Activated naive CD4-positive, alpha-beta T cell treated with anti-CD3 and anti-CD28 coated beads for 36 hours (primary cell): ENCODE measurements at places on chromosomes 3 and 15. TPM values are rescaled to one million over a fixed set of nuclear protein-coding genes. Genes with fewer than 3 reads are reported as not detected.

Gene CCRL2
- 0.81 TPM for total RNA-seq

Gene CACNA2D2
- total RNA-seq, result 0.95 TPM

DNA sequence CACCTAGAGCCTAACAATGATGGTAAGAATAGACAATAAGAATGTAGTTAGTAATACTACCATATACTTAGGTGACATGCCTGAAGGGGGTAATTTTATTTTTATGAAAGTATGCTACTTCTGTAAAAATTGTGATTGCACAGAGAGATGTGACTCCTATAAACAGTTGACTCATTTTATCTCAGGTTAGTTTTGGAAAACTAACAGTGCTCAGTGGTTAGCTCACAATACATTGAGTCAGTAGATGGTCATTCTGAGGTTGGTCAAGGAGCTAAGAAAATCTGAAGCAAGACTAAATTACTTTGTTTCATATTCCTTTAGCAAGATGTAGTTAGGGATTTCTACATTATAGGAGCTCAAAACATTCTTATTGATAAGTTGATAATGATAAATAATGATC lies 271.0 kb downstream of the EDEM1 start:
- no peak for DNase-seq

DNA sequence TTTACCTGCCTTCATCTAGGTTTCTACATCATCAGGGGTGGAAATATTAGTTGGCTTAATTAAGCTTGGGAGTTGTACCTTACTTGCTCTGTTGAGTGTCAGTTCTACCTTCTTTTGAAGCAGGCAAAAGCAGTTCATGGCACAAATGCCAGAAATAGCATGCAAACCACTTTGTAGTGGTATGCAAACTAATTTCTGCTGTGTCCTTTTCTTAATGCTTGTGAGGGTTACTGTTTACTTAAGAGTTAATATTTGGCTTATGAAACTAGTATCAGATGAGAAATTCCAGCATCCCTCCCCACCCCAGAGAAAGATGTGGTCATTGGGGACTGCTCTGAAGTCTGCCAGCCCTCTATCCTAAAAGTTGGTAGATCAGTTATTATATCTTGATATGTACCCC lies 7.1 kb downstream of the ATP2C1 start:
- no peak for DNase-seq

DNA sequence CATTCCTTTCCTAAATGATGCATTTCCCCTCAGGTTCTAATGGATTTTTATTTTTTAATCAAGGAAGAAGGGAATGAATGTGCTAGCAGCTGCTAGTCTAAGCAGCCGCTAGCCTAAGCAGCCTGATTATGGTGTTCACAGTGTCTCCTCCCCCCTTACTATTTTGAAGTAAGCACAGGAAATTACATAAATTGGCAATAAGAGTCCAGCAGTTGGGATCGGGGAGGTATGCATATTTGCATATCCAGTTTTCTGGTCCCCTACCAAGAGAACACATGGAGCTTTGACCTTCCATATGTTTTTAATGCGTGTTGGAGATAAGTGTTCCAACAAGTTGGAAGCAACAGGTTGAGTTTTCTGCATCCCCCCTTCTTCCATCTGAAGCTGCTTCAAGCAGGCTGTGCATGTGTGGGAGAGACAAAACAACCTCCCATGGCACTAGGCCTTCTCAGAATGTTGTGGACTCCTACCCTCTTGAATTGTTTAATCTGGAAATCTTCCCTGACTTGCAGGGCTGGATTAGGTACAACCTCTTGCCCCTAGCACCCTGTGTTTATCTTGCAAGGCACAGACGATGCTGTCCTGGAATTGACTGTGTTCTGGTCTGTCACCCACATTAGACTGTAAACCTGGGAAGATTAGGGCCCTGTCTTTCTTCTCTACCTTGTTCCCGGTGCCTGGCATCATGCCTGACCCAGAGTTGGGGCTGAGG lies 124.8 kb upstream of the LRIG1 start:
- no peak for DNase-seq

DNA sequence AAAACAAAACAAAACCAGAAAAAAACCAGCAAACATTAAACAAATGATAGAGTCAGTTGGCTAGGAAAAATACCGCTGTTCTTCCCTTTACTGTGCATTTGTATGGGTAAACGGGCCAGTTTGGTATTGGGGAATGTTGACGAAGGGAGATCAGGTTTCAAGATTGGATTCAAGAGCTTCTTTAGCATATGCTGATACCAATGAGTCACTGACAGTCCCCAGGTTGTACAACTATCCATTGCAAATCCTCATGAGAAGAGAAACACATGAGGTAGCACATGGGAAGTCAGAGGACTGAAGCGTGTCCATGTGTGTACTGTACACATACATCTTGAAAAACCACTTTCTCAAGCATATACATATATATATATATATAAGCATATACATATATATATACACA lies 25.6 kb downstream of the TIGIT start:
- no peak for DNase-seq

- peak; percentile 10 for DNase-seq
Measured at GRCh38 chr3:42290966-42291714, 25.2 kb upstream of the CCK start.

GRCh38 chr3:136336329-136337100 lies 86.4 kb downstream of the PCCB start:
- no peak for DNase-seq

- no peak for DNase-seq
Measured at GRCh38 chr3:159779883-159780282, 208.8 kb upstream of the IL12A start.

Gene DUOX1
- 0.17 TPM for total RNA-seq

- DNase-seq, result no peak
Measured at GRCh38 chr3:123781138-123781537, 103.0 kb downstream of the MYLK start.

Gene PPM1M
- total RNA-seq, result 107 TPM

Gene TM4SF18
- total RNA-seq, result not detected

- DNase-seq, result no peak
Measured at GRCh38 chr3:32310918-32311839, 72.7 kb downstream of the CMTM8 start.

Gene P2RY1
- 0.74 TPM for total RNA-seq

GRCh38 chr3:79047581-79047980 lies 720.2 kb downstream of the ROBO1 start:
- no peak for DNase-seq

DNA sequence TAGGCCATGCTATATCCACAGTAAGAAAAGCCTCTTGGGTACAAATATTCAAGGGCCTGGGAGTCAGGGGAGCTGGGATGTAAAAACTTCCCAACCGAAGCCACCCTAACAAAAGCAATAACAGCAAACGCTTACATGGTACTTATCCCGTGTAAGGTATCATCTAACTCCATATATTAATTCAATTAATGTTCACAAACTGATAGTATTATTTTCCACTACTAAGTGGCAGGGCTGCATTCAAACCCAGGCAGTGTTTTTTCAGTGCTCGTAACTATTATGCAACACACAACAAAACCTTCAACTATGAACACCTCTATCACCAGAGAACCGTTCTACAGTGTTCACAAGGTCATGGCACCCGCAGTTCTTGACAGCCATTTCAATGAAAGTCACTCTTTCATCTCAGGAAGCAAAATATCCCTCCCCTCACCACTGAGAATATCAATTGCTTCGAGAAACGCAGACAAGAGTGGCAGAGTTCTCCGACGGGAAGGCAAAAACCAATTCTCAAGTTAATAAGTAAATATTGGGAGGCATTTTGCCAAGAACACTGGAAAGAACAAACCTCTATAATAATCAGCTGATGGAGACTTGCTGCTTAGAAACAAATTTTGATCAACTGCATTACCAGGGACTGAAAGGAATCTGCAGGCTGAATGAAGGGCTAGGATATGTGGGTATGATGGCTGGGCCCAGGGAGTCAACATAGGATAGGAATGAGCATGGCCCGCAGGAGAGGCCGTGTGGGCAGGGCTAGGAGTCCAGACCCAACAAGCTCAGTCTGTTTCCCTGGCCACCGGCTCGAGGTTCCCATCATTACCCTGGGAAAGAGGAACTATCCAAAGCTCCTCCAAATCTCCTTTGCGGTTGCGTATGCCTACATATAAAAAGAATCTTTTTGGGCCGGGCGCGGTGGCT lies 72.3 kb downstream of the XXYLT1 start:
- no peak for DNase-seq

Gene NANOGP8
- total RNA-seq, result not detected

Gene CPN2
- total RNA-seq, result not detected

DNA sequence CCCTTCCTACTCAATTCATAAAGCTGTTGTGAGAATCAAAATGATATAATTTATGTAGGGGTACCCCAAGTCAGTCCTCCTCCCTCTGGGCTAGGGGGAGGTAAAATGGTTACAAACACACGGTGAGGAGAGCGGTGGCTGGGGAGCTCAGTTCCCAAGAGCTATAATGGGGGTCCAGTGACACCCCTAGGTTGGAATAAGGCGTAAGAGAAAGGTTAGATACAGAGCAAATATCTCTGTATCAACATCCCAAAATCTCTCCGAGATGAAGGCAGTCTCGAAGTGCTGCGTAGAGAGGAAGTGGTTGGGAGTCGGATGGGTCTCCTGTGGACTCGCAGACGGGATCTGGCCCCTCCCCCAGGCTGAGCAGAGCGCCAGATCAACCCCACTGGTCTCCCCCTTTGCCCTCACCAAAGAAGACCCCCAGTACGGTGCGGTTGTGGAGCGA lies 1.8 kb downstream of the DUOX2 start:
- DNase-seq, result no peak

Gene CCDC33
- not detected for total RNA-seq

DNA sequence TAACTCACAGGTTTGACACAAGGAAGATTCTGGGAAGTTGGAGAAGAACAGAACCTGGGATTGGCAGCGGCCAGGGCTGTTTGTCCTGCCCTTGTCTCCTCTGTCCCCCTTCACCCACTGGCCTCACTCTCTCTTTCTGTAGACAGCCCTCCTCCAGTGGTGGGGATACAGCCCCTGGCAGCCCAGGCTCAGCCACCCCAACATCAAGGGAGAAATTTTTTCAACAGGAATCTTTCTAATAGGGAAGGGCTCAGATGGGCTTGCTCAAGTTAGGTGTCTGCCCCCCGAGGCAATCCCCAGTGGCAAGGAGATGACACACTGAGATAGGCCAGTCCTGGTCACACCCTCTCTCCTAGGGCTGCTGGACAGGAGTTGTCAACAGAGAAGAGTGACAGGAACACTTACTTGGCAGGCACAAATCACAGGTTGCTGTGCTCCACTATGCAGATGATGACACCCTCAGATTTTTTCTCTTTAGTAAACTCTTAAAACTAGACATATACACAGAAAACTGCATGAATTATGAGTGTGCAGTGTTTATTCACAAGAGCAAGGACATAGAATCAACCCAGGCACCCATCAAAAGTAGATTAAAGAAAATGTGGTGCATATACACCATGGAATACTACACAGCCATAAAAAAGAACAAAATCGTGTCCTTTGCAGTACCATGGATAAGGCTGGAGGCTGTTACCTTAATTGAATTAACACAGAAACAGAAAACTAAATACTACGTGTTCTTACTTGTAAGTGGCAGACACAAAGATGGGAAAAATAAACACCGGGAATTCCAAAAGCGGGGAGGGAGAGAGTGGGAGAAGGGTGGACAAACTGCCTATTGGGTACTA lies 36.3 kb downstream of the PLA2G4D start:
- DNase-seq, result no peak

DNA sequence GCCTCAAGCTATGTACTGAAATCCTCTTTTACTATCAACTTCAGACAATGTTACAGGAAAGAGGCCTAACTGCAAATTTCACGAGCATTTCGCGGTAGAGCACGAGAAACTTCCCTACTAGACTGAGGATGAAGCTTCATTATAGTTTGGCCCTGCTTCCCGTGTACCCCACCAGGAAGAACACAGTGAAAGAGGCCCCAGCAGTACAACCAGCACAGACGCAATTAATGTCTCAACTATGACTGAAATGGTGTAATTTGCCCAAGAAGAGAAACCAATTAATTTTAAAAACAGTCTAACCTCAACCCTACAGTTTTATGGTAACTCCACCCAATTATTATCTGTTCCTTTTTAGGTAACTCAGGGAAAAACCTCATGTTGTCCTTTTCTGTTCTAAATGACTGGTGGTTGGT lies 12.1 kb downstream of the CHSY1 start:
- peak; percentile 35 for DNase-seq
